ENCODE measurements at places on chromosomes 1 and 21.

DNA sequence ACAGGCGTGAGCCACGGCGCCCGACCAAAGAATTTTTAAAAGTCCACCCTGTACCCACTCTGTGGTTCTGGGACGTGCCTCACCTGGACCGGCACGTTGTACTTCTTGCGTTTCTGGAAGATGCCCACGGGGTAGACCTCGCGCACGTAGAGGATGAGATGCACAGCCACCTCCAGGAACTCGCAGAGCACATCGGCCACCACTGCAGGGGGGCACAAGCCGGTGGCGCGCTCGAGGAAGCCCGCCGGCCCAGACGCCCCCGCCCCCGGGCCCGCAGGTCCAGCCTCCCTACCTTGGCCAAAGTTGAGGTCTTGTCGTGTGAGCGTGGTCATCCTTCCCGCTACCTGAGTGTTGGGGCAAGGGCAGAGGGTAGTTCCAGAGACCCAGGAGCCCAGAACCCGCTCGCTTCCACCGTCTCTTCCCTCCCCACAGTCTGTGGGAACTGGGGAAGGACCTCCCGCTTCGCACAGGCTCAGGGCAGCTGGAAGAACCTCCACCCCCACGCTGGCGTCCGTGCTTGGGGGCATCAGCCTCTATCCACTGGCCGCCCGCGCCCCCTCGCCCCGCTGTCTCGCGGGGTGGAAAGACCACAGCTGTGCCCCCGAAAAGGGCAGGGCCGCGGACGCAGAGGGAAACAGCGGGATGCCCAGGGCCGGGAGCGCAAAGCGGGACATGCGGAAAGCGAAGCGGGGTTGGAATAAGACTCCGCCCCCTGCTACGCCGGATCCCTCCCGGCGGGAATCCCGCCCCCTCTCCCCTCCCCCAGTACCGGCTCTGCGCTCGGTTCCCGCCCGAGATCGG lies 478 bp downstream of the MAD2L2 start:
- DNase-seq = no peak

- peak; percentile 53 for DNase-seq
Measured at GRCh38 chr21:36917471-36918158, 48.9 kb downstream of the HLCS start.

DNA sequence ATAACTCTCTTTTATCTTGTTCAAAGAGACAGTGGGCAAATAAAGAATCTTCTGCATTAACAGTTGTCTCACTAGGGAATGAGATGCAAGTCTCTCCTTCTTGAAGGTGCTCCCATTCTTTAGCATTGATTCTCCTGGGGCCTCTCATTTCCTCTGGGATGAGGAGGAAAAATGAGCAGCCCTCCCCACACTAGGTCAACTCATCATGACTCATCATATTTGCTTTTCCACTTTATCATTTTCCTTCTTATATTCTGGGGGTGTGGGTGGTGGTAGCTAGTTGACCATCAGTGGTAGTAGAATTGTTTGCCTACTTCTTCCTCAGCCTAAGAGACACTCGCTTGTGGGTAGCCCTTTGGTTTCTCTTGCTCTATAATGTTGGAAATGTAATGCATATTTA lies 182.0 kb upstream of the C1orf87 start:
- DNase-seq = no peak

DNA sequence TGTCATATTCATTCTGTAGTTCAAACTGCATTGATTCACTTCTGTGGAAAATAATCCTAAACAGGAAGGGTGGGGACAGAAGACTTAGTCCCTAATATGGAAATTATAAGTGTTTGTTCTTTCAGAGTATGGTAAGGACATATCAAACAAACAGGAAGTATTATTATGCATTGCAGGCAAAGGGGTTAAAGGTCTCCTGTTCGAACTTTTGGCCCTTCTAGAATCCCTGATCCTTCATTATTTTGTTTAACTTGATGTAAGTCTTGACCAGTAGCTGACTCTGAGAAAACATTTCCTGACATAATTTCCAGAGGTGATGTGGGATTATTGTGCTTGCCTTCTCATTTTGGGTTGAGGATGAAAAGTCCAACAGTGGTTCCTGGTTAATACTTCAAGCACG lies 215.4 kb upstream of the ADGRL2 start:
- no peak for DNase-seq

- DNase-seq = no peak
Measured at GRCh38 chr21:27257908-27258556, 291.1 kb upstream of the ADAMTS5 start.

DNA sequence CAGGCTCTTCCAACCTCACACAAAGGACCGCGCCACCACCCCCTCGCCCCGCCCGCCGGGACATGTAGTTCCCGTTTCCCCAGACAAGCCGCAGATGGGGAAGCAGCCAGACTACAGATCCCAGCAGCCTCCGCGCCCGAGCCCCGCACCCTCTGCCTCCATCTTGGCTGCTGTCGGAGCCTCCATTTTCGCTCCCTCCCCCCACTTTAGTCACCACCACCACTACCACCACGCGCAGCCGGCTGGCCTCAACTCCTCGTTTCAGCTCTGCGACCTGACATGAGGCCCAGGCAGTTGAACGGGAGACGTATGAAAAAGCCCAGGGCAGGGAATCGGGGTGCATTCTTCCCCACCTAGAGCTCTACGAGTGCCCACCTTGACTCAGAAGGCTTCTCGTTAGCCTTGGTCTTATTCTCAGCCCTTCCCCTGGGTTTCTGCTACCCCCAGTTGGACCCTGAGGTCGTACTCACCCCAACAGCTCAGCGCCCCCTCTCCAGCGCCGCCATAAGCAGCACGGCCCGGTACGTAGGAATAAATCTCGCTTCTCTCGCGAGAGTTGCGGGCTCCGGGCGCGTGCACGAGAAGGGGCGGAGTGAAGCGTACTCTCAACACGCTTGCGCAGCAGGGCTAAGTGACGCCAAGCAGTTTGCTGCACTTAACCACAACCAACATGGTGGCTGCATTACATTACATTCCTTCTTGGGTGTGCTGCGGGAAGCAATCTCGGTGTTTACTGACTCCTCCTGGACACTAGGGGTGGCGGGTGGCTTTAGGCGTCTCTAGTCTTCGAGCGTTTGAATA lies at the start of gene CSDE1:
TSS of gene CSDE1 (minus strand) at position 530 of the 801 bp plus-strand sequence. CDS start 18,094 bp downstream, outside the sequence.
- peak; percentile 97 for DNase-seq

DNA sequence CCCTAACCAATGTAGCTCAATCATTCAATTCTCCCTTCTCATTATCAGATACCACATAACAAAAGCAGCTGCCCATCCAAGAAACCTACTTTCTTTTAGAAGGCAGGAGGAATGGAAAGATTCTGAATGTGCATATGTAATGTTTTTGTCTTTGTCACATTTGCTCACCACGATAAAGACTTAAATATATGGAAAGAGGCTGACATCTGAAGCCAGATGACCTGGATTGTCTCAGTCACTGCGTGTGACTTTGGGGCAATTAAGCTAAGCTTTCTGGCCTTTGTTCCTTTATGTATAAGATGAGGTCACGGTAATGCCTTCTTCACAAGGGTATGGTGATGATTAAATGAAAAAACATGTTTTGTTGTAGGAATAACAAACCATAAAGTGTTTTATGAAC lies 42.6 kb downstream of the LRRC52 start:
- DNase-seq = no peak

Measured in AG20443 (cell line).